Keratinocyte (primary cell): ENCODE measurements at places on chromosomes 1 and 21.
A peak's percentile ranks its signal among the peaks of the same experiment; 100 is the strongest.

DNA sequence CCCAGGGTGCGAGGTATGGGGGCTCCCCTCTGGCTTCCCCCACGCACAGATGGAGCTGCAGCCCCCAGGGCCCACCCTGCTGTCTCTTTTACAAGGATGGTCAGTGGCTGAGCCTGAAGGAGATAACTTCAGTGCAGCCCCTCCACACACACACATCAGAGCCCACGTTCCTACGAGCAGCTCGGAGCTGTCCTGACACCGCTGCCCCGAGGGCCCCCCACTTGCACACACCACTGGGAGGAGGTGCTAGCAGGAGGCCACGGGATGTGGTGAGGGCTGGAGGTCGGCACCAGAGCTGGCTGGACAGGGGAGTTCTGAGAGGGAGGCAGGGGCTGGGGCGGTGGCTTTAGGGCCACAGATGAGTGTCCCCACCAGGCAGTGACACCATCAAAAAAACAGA, 53.9 kb downstream of the MORN1 start:
- H3K36me3 ChIP-seq, result no peaks in the 10 kb centered on the region
- no peak overlapping the region for H3K4me3 ChIP-seq
- H3K27ac ChIP-seq, result no peak overlapping the region
- DNase-seq, result no peak

GRCh38 chr1:12570291-12570690, 47.7 kb downstream of the DHRS3 start:
- H3K27ac ChIP-seq, result no peak overlapping the region
- no peak for DNase-seq
- H3K36me3 ChIP-seq, result peaks cover 3% of the 10 kb centered on the region
- H3K4me3 ChIP-seq, result no peak overlapping the region

DNA sequence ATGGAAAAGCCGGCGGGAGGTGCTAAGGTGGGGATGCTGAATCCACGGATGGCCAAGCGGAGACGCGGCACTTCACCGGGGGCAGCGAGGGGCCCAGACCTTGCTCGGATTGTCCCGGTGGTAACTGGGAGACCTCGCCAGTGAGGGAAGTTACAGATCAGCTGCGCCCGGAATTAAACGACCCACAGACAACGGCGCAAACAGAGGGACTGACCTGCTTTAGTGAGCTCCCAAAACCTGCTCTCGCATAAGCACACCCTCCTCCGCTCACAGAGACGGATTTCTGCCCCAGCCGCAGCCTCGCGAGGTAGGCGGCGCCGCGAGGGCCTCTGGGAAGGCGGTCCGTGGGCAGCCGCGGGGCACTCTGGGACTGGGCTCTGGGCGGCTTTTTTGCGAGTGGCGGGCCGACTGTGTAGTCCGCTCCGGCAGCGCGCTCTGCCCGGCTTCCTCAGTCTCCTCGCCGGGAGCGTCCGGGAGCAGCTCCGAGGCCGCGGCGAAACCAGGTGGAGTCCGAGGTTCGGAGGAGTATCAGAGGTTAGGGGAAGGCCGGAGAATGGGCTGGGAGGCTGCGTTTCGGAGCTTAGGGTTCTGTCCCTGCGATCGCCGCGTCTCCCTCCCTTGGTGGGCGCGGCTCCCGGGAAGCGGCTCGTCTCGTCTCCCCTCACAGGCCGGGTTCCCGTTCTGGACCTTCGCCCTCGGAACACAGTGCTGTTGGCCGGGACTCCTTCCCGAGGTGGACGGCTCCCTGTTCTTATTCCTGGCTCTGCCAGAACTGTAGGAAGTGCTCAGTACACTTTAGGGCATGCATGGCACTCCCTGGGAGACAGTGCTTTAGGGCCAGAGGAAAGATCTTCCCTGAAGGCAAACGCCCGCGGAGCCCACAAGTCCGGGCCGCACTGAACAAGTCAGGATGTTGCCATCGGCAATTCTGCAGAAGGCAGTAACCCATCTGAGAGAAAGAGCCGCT, at the start of gene EXO5:
Gene EXO5 (plus strand): TSS at position 393 of the 967 bp plus-strand sequence. CDS start 5,778 bp downstream, outside the sequence.
- peak within 1 kb of the TSS; percentile 43 for H3K27ac ChIP-seq
- H3K4me3 ChIP-seq, result peak within 1 kb of the TSS; percentile 89
- DNase-seq, result no peak
- H3K27me3 ChIP-seq, result no peaks in the 10 kb centered on the region
- H3K4me1 ChIP-seq, result peaks cover 8% of the 10 kb centered on the region
- no peaks in the 10 kb centered on the region for H3K36me3 ChIP-seq

- no peaks in the 10 kb centered on the region for H3K27me3 ChIP-seq
- no peak overlapping the region for H3K4me3 ChIP-seq
- H3K36me3 ChIP-seq, result no peaks in the 10 kb centered on the region
- DNase-seq, result no peak
Measured at GRCh38 chr1:157034137-157034800, 11.3 kb downstream of the ARHGEF11 start.

DNA sequence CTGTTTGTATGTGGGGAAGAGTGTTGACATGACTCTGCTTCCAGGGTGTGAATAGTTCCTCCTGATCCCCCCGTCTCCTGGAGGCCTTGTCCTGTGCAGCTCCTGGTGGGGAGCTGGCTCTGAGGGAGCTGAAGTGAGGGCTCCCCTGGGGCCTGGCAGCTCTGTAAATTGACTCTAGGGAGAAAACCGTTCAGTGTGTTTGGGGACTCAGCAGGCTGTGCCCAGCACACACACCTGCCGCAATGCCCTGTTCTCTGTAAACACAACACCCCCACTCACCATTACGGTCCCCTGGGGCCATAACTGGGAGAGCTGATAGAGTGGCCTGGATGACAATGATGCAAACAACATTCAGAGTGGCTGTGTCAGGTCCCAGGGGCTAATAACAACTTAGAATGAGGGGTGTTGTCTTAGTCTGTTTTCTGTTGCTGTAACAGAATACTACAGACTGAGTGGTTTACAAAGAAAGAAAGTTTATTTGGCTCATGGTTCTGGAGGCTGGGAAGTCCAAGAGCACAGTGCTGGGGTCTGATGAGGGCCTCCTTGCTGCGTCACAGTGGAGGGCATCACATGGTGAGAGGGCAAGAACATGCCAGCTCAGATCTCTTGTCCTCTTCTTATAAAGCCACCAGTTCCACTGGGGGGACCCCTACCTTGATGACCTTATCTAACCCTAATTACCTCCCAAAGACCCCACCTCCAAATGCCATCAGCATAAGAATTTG, 15.3 kb downstream of the ADORA1 start:
- DNase-seq, result no peak
- H3K36me3 ChIP-seq, result no peaks in the 10 kb centered on the region
- no peaks in the 10 kb centered on the region for H3K4me1 ChIP-seq
- H3K4me3 ChIP-seq, result no peak overlapping the region

- no peak for DNase-seq
- H3K4me1 ChIP-seq, result no peaks in the 10 kb centered on the region
- peaks cover 7% of the 10 kb centered on the region for H3K27me3 ChIP-seq
- no peaks in the 10 kb centered on the region for H3K36me3 ChIP-seq
- no peak overlapping the region for H3K27ac ChIP-seq
Measured at GRCh38 chr21:42424914-42425541, 21.3 kb downstream of the UBASH3A start.

DNA sequence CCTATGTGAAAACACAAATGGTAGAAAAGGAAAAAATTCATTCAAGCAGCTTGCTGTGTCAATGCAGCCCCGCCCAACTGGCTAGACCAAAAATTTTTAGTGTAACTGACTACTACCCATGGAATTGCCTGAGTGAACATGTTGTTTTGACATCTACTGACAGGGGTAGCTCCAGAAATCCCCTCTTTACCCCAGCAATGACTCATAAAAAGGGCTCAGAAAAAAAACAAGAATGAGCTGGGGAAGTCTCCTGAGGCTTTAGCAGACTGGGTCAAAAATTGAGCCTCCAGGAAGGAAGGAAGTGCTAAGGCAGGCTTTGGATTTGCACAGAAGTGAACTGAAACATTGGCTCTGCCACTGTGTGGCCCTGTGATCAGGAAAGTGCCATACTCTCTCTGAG, 24.4 kb upstream of the FGGY start:
- peaks cover 16% of the 10 kb centered on the region for H3K4me1 ChIP-seq
- H3K36me3 ChIP-seq, result no peaks in the 10 kb centered on the region
- H3K27me3 ChIP-seq, result no peaks in the 10 kb centered on the region
- no peak overlapping the region for H3K4me3 ChIP-seq

DNA sequence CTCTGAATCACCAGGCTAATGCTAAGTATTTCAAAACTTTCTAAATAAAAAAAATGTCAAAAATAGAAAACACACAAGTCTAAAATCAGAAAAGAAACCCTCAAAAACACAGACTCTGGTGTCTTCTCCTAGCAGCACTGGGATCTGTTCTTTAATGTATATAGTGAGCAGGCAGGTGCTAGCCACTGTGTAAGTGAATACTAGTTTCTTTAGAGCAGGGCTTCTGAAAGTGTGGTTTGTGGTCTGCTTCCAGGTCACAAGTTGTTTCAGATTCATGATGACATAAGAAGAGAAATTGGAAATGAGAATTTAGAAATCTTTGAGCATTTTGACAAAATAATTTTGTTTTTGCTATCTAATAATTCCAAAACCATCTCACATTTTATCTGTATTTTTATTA, 763.1 kb downstream of the USP25 start:
- H3K36me3 ChIP-seq, result no peaks in the 10 kb centered on the region
- DNase-seq, result no peak
- H3K27me3 ChIP-seq, result no peaks in the 10 kb centered on the region
- H3K4me3 ChIP-seq, result no peak overlapping the region
- H3K27ac ChIP-seq, result no peak overlapping the region

- no peaks in the 10 kb centered on the region for H3K36me3 ChIP-seq
- no peak overlapping the region for H3K4me3 ChIP-seq
- no peak overlapping the region for H3K27ac ChIP-seq
- H3K4me1 ChIP-seq, result no peaks in the 10 kb centered on the region
- DNase-seq, result no peak
Measured at GRCh38 chr1:233409540-233409939, 82.0 kb downstream of the MAP3K21 start.

- H3K4me1 ChIP-seq, result no peaks in the 10 kb centered on the region
- H3K36me3 ChIP-seq, result no peaks in the 10 kb centered on the region
- H3K27me3 ChIP-seq, result no peaks in the 10 kb centered on the region
- no peak overlapping the region for H3K4me3 ChIP-seq
- H3K27ac ChIP-seq, result no peak overlapping the region
Measured at GRCh38 chr1:206814716-206815341, 42.5 kb upstream of the IL10 start.

GRCh38 chr1:202357506-202357905, 9.0 kb downstream of the PPP1R12B start:
- H3K4me1 ChIP-seq, result peaks cover 4% of the 10 kb centered on the region
- H3K4me3 ChIP-seq, result no peak overlapping the region
- H3K27ac ChIP-seq, result no peak overlapping the region
- H3K36me3 ChIP-seq, result no peaks in the 10 kb centered on the region

DNA sequence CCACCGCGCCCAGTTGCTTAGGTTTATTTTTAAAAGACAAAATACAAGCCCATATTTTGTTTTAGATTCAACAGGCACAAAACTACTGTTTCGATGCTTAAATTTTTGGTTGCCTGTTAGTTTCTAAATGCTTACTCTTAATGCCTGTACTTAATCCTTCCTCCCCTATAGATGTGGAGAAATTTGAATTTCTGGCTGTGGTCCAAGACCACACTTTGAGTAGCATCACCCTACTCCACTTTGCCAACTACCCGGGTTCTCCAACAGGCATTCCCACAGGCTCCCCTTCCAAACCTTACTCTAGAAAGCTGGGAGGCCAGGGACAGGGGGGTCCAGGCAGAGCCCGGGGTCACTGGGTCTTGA, 20.0 kb downstream of the LACTBL1 start:
- peaks cover 33% of the 10 kb centered on the region for H3K27me3 ChIP-seq
- H3K4me1 ChIP-seq, result no peaks in the 10 kb centered on the region
- no peaks in the 10 kb centered on the region for H3K36me3 ChIP-seq
- no peak overlapping the region for H3K27ac ChIP-seq
- no peak overlapping the region for H3K4me3 ChIP-seq

DNA sequence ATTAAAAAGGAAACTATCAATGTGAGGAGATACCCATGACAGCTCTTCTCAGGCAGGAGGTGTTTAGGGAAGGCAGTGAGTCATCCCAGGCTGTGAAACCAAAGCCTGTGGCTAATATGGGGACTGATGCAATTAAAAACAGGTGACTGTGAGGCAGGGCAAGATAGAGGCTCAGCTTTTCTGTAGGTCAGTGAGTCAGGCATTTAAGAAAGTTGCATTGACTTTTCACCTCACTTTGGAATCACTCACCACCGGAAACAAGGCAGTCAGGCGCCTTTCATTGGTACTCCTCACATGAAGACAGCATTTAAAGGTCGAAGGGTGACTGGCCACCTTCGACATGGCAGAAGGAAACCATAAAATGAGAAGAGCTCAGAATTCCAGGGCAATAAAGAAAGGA, 54.5 kb downstream of the PAPPA2 start:
- peaks cover 3% of the 10 kb centered on the region for H3K27me3 ChIP-seq
- DNase-seq, result no peak
- H3K4me1 ChIP-seq, result peaks cover 4% of the 10 kb centered on the region
- no peak overlapping the region for H3K27ac ChIP-seq
- H3K4me3 ChIP-seq, result no peak overlapping the region
